ENCODE measurements at places on chromosomes 11 and 22.

DNA sequence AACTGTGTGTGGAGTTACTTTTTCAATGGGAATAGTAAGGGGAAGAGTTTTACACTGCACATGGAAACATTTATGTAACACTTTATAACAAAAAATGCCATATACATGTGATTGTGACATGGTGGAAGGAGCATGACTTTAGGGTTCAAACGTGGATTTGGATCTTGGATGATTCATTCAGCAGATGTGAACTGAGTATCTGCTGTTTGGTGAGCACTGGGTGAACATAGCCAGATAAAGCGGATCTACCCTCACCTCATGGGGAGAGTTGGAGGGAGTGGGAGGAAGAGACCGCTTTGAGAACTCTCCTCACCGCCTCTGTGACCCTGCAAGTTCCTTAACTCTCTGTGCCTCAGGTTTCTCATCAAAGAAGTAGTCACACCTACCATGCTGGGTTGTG lies 3.1 kb downstream of the NAA40 start:
- no peak for DNase-seq

GRCh38 chr11:113289431-113290187 lies 24.8 kb upstream of the TTC12 start:
- peak; percentile 5 for DNase-seq

- DNase-seq: peak; percentile 83
These were observed 3.6 kb upstream of the MB start for GRCh38 chr22:35620624-35621251.

DNA sequence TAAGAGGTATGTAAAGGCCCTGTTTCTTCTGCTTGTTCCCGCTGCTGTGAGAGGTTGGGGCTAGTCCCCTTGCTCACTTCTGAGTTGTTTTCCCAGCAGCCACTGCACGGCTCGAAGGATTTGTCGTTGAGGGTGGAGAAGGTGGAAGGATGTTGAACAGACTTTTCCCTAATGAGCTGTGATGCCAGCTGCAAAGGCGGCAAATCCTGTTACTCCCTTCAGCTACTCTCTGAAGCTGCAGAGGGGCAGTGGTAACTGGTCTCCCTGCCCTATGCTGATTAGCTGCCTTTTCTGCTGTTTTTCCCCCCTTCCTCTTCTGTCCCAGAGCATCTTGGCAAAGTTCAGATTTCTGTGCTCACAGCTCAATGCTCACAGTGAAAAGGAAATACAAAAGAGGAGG lies 90.4 kb upstream of the SLC25A18 start:
- no peak for DNase-seq

DNA sequence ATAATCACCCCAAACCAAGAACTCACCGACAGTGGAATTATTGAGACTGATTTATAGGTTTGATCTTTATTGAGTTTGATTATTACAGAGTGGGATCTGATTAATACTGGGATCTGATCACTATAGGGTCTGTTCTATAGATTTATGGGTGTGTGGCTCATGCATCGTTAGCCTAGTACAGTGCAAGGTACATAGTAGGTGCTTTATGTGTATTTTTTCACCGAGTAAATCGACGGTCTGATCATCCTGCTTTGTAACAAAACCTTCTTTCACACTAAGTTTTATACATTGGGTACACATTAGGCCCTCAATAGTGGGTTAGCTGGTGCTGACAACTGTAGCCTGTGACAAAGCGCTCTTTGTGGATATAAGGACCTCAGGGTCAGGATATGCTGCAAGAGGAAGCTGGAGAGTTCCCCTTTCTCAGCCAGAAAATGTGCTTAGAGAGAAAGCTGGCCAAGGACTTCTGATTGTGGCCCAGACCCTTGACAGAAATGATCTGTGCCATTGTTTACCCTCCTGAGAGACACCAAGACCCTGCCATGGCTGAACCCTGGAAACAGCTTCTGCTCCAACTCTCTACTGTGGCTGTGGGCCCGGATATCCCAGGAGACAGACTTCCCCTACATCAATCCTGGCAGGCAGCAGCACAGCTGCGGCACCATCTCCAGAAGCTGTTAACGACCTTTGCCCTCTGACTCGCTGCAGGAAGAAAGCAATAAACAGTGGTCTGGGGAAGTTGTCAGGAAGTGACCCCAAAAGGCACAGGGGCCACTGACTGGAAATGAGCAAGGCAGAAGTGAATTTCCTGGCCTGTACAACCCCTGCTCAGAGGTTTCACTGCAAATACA lies 16.1 kb upstream of the TPP1 start:
- DNase-seq: no peak

DNA sequence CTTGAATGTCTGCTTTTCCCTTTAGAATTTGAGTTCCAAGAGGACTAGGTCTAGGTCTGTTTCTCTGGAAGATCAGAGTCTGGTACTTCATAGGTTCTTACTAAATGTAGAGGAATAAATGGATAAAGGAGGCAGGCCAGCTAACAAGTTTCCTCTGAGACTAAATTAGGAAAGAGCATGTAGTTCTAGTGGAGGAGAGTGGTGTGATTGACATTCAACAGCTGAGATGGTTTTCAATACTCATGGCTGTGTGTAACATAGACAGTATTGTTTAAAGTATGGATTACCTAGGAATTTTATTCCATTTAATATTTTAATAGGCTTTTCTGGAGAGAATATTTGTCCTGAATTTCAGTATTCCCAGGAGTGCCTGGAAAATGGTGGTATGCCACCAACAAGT lies 364.7 kb downstream of the METTL15 start:
- DNase-seq: no peak

- DNase-seq: peak; percentile 58
These were observed 537.9 kb upstream of the FAT3 start for GRCh38 chr11:91686700-91687099.

GRCh38 chr11:72144807-72145565 lies 9.5 kb downstream of the FOLR3 start:
- no peak for DNase-seq

GRCh38 chr11:81644239-81644840 lies 1089.3 kb downstream of the FAM181B start:
- peak; percentile 14 for DNase-seq

- DNase-seq: no peak
These were observed 316.5 kb downstream of the KIRREL3 start for GRCh38 chr11:126683766-126684728.

DNA sequence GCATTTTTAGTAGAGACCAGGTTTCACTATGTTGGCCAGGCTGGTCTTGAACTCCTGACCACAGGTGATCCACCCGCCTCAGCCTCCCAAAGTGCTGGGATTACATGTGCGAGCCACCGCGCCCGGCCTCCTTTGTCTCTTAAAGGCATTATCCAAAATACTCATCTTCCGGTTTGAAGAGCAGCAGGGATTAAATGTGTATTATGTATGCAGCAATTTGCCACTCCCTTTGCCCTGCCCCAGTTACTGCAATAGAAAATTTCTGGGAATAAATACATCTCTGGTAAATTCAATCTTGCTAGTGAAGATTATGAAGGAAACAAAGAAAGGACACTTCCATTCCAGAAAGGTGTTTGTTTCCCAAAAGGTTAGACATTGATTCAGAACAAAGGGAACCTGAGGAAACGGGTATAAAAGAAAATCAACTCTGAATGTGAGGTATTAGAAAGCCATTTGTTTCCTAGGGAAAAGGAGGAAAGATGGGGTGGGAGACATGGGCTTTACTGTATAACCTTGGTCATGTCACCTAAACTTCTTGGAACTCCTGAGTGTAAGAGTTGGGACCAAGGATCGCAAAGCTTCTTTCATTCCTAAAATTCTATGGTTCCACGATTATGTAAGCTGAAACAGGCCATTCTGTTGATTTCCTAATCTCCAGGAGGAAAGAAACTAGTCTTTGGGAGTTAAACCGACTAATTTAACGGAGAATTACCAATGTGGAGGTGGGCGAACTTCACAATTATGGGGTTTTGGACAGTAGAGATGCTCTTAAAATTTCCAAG lies 959 bp upstream of the HIPK3 start:
- DNase-seq: no peak

- no peak for DNase-seq
These were observed 96.1 kb downstream of the SLC1A2 start for GRCh38 chr11:35323076-35323868.

DNA sequence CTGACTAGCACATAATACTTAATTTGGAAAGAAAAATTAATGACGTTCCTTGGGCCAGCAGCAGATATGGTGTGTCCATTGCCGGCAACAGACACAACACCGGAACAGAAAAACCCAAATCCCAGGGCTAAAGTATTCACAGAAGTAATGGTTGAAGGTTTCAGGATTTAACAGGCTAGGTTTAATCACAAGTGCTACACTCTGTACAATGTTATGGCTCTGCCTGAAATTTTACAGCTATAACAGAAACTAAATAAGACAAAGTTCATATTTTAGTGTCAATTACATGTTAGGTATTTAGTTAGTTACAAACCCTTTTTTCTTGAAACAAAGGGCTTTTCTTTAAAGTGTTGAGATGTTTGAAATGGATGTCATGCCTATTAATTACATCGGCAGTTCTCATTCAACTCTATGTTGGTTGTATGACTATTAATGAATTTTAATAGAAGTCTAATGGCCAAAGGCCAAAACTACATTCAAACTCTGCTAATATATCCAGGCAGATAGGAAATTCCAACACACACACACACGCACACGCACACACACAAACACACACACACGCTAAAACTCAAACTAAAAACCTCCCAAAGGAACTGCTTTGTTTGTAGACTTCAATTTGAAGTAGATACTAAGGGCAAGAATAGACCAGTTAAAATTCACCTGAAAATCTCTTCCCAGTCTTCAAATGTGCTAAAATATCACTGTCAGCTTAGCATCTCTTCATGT lies 27.8 kb upstream of the CLNS1A start:
- no peak for DNase-seq

DNA sequence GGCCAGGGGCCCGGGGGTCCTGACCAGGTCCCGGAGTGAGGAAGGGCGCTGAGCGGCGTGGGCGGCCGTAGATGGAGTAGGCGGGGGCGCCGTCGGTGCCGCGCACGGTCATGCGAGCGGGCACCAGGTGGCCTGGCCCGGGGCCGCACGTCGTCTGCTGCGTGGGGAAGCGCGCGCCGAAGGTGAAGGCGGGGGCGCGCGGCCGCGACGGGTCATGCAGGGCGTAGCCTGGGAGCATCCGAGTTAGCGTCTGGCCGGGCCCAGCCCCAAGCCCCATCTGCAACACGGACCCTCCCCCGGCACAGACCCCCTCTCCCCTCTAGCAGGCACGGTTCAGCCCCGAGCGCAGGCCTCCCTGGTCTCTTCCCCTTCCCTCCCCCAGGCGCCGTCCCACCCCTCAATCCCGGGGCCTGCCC lies 1.7 kb upstream of the TYMP start:
- DNase-seq: no peak

- no peak for DNase-seq
These were observed 25.6 kb downstream of the SCUBE2 start for GRCh38 chr11:9065607-9066432.

- no peak for DNase-seq
These were observed 25.1 kb downstream of the ADAMTS8 start for GRCh38 chr11:130403271-130403804.

DNA sequence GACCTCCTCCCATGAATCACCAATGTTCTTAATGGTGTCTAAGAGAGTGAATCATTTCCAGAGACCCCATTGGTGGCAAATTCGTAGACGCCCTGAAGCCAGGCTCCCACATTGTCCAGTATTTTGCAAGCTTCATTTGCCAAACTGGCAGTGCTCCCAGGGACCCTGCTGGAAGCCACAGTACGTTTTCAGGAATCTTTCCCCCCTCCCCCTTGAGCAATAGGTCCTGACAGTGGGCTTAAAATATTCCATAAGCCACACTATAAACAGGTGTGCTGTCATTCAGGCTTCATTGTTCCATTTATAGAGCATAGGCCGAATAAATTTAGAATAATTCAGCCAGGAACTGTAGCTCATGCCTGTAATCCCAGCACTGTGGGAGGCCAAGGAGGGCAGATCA lies 125.3 kb downstream of the MORC2 start:
- DNase-seq: no peak

- DNase-seq: no peak
These were observed 350.2 kb downstream of the BUD13 start for GRCh38 chr11:116422556-116422955.

GRCh38 chr22:33535937-33536875 lies 384.1 kb downstream of the LARGE1 start:
- no peak for DNase-seq

DNA sequence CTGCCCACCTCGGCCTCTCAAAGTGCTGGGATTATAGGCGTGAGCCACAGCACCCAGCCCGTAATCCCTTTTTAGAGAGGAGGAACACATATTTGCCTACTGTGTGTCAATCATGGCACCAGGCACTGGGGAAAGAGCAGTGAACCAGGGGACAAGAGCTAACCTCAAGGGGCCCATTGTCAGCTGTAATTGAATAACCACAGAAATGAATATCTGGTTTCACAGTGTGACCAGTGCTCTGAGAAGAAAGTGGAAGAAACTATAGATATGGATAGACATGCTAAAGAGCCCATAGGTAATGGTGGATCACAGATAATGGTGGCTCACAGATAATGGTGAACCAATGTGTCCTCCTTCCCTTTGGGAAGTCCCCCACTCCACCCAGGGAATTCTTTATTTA lies 8.6 kb upstream of the KCTD14 start:
- no peak for DNase-seq

DNA sequence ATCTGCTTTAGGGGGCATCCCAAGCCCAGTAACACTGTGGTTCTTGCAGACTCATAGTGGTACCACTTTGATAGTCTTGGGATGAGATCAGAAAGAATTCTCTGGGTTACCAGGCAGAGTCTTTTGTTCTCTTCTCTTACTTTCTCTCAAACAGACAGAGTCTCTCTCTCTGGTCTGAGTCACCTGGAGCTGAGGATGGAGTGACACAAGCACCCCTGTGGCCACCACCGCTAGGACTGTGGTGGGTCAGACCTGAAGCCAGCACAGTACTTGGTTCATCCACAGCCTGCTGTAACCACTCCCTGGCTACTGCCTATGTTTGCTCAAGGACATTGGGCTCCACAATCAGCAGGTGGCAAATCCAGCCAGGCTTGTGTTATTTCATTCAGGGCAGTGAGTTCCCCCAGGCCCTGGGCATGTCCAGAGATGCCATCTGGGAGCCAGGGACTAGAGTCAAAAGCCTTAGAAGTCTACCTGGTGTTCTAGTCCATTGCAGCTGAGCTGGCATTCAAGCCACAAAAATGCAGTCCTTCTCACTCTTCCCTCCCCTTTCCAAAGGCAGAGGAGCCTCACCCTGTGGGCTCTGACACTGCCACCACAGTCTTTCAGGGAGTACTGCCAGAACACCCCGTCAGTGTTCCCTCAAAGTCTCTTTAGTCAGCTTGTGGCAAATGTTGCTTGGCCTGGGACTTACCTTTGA lies 29.9 kb downstream of the ENDOD1 start:
- DNase-seq: no peak
